ENCODE measurements at places on chromosomes 13 and 19.

- DNase-seq, result no peak
Observed at GRCh38 chr13:60158321-60158801, 5.4 kb downstream of the DIAPH3 start.

GRCh38 chr13:26071691-26072090 is 19.9 kb upstream of the SHISA2 start:
- DNase-seq, result no peak

- DNase-seq, result no peak
Observed at GRCh38 chr19:46063201-46063600, 22.4 kb upstream of the IGFL4 start.

DNA sequence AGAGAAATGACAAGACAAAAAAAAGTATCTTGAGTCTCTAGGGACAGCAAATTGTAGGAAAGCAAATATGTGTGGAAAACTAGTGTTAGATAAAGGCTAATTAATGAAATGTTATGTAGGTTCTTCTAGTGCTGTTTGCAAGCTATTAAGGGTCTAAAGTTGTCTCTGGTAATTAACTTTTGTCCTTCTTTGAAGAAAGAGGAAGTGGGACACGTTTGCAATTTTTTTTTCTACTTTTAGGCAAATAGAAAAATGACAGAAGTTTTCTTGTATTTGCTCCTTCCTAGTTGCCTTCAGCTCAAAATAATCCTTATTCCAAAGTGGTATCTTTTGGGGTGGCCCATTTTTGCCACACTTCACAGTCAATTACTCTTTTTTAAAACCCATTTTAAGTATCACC is 1877.7 kb upstream of the PRR20A start:
- DNase-seq, result no peak

DNA sequence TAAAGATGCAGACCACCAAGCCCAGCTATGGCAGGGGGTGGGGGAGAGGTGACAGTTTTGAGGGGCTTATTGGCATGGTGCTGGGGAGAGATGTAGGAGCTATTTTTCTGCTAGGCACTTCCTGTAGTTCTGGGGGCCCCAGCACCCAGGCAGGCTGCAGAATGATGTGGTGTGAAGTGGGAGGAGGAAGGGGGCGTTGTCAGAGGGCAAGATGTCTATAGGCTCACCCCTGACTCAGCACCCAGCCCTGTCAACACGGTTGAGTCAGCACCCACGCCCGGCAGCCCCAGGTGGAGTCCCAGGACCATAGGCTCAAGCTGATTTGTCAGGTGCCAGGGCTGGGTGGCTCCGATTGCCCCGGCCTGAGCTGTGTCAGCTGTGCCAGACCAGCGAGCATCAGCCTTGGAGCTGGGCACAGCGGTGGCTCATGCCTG is 5.8 kb downstream of the KLF2 start:
- peak; percentile 80 for DNase-seq

- no peak for DNase-seq
Observed at GRCh38 chr13:25733696-25734435, 317.9 kb downstream of the SHISA2 start.

GRCh38 chr13:73870970-73871935 is 263.0 kb downstream of the KLF12 start:
- DNase-seq, result peak; percentile 32

DNA sequence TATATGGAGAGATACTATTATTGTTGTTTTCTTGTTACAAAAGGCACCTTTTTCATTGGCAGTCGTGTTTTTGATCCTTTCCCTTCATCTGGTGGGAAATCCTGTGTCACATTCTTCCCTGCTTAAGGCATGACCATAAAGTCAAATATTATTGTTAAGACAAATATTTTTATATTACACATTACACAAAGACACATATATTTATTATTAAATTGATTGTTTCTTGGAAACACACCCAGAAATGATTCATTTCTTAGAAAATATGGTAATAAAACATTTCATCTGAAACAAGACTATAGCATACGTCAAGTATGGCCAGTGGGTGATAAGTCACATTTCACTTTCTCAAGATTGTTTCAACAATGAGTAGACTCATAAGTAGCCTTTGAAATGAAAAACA is 77.3 kb downstream of the KCTD12 start:
- no peak for DNase-seq

DNA sequence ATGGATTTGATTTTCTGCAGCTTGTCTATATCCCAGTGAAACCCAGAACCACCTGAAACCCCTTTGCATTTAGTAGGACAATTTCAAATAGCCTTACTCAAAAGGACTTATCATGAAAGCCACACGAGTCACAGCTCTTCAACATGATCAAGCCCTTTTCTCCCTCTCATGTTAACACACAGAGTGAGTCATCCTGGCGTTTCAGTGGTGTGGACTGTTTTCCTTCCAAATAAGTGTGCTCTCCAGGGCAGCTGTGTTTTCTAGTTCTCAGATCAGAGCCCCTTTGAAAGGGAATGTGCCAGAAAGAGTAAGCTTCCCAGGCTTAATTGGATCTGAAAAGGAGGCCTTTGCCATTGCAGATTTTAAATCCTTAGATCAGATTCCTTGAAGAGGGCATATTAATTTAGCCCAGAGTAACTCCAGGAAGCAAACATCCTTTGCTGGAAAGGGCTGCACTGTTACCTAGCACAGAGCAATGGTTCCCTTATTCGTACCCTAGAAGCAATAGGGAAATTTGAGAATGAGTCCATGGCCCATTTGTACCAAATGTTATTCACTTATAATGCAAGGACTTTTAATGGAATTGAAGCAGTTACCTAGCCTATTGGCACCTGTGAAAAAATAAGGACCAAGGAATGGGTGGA is 51.3 kb downstream of the ERICH6B start:
- no peak for DNase-seq

DNA sequence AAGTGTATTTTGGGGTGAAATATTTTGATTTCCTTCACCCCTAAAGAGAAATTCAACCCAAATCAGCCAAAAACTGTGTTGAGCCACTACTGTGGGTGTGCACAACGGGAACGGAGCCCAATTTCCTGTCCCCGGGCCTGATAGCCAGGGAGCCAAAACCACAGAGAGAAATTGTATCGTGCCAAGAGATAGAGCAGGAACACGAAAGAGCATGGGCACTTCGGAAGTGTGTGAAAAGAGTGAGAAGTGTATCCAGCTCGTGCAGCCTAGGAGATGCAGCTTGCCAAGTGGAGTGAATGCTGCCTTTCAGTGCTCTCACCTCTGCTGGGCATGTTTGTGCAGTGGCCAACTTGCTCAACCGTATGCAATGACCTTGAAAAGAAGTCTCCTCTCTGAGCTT is 19.4 kb upstream of the PLEKHF1 start:
- DNase-seq, result no peak

Measured in hepatic stellate cell (primary cell).